Suppressor macrophage treated with lipopolysaccharide for 1 hour (primary cell): ENCODE measurements at places on chromosomes 1 and 21.

DNA sequence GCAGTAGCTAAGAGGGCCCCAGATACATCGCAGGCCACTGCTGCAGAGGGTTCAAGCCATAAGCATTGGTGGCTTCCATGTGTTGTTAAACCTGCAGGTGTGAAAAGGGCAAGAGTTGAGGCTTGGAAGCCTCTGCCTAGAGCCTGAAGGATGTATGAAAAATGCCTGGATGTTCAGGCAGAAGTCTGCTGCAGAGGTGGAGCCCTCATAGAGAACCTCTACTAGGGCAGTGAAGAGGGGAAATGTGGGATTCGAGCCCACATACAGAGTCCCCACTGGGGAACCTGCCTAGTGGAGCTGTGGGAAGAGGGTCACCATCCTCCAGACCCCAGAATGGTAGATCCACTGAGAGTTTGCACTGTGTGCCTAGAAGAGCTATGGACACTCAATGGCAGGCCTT lies 30.6 kb upstream of the ADGRL4 start:
- DNase-seq: no peak

DNA sequence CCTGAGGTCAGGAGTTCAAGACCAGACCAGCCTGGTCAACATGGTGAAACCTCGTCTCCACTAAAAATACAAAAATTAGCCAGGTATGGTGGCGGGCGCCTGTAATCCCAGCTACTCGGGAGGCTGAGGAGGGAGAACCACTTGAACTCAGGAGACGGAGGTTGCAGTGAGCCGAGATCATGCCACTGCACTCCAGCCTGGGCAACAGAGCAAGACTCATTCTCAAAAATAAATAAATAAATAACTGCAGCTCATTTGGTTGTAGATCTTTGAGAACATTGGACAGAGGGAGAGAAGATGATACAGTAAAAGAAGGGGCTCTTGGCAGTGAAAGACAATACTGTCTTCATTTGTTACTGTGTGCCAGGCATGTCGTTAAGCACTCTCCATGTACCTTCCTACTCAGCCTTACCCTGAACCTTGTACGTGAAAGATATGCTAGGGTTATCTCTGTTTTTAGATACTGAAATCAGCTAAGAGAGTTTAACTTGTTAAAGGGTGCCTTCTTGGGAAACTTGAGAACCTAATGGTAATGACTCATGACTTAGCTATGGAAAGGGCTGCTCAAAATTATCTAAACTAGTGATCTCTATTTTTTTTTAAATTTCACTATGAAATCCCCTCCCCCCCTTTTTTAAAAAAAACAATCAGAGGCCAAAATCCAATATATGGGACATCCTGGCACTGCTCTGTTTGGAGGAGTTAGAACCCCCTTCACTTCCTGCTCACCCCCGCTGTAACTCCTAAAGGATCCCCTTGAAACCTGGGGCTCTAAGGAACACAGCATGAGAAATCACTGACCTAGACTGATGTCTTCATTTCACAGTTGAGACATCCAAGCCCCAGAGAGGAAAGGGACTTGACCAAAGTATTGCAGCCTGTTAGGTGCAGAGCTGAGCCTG lies 6.8 kb upstream of the KPNA6 start:
- DNase-seq: no peak

DNA sequence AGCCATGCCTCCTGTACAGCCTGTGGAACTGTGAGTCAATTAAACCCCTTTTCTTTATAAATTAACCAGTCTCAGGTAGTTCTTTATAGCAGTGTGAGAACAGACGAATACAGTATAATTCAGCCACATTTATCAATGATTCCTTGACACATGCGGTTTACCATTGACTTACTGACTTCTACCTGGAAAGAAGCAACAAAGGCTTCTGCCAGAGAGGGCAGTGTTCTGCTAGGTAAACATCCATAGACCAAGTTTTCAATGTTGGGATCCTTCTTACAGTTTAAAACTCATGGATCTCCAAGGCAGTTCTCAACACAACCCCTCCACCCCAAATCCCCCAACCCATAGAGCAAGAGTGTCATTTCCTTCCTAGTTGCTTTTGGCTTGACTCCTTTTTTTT lies 150.6 kb downstream of the ZNF648 start:
- no peak for DNase-seq

GRCh38 chr1:109882288-109883245 lies 28.1 kb upstream of the CSF1 start:
- DNase-seq: no peak

DNA sequence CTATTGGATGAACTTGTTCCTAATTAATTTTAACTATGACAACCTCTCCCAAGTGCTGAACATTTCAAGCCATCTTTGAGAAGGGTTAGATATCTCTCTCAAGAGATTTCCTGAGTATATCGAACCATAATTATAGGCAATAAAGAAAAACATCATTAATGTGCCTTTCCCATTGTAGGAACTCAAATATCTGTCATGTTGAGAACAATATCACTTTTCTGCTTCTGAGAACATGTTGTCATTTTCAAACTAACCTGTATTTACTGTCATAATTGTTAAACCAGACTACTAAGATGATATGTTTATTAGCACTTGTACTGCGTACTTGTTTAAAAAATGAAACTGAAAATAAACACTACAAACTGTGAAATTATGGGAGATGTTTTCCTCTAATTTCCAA lies 4.3 kb downstream of the EPS15 start:
- no peak for DNase-seq
